ENCODE measurements at places on chromosomes 11 and 22. TPM values are rescaled to one million over a fixed set of nuclear protein-coding genes. Genes with fewer than 3 reads are reported as not detected.

POGLUT3 gene
- total RNA-seq: 9.6 TPM

BTG4 gene
- not detected for total RNA-seq

SMIM35 gene
- total RNA-seq: not detected

DNA sequence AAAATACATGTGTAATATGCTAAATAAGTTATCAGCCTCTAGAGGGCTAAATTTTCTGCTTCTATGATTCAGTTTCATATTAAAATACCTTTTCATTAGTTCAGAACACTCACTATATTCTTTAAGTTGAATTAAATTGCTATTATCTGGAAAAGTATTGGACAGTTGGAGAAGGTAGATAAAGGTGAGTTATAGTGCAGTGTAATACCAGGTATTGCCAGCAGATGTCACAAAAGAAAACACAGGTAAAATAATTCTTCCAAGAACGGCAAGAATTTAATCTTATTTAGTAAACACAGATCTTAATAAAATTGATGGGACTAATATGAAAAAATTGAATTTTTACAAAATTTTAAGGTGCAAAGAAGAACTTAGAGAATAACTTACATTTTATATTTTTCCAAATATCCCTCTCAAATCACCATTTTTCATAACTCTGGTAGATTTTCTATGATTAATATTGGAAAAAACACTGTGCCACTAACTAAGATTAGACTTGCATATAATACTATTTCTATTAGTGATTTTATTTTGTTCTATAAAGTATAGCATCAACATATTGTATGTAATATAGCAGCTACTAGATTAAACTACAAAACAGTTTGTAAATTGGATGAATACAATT is 1.7 kb upstream of the LRRC4C start:
- ATAC-seq: no peak

GRCh38 chr22:30010789-30011405 is 69.4 kb upstream of the HORMAD2 start:
- no peak for ATAC-seq

GRCh38 chr22:39935612-39936011 is 24.6 kb upstream of the TMA7B start:
- ATAC-seq: no peak

DNA sequence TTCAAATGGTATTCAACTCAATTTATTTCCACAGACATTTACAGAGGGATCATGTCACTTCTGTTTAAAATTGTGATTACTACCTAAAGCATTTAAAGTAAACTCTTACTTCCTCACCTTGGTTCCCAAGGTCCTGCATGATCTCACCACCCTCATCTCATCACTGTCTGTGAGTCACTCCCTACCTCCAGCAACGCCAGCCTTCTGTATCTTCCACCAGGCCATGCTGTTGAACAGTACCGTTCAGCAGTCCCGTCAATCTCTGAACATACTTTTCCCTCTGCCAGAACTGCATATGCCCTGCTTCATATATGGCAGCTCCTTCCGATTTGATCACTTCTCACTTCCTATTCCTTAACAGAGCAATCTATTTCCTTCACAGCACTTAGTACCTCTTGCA is 2.0 kb downstream of the FBXO3 start:
- ATAC-seq: peak; percentile 32

DNA sequence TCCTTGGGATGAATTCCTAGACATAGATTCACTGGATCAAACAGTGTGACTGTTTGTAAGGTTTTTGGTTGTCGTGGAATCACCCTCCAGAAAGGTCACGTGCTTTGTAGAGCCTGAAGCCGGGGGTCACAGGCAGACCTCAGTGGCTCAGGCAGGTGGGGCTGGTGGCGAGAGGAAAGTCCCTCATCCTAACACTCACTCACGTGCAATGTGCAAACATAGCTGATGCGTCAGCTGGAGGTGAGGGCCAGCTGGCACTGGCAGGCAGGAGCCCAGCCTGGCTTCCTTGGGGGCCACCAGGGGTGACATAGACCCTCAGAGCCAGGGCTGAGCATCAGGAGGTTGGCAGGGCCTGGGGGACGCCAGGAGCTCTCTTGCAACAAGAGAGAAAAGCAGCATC is 90.0 kb downstream of the ARHGAP8 start:
- ATAC-seq: no peak

DNA sequence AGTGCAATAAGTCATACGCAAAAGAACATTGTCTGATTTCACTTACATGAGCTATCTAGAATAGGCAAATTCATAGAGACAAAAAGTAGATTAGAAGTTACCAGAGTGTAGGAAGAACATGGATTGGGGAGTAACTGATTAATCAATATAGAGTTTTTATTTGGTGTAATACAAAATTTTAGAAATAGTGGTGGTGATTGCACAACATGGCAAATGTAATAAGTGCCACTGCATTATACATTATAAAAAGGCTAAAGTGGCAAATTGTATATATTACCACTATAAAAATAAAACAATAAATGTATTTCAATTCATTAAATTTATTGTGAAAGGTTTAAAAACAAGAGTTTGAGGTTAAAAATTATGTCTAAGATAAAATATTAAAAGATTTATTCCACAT is 8.7 kb upstream of the OR51B4 start:
- ATAC-seq: no peak

DNA sequence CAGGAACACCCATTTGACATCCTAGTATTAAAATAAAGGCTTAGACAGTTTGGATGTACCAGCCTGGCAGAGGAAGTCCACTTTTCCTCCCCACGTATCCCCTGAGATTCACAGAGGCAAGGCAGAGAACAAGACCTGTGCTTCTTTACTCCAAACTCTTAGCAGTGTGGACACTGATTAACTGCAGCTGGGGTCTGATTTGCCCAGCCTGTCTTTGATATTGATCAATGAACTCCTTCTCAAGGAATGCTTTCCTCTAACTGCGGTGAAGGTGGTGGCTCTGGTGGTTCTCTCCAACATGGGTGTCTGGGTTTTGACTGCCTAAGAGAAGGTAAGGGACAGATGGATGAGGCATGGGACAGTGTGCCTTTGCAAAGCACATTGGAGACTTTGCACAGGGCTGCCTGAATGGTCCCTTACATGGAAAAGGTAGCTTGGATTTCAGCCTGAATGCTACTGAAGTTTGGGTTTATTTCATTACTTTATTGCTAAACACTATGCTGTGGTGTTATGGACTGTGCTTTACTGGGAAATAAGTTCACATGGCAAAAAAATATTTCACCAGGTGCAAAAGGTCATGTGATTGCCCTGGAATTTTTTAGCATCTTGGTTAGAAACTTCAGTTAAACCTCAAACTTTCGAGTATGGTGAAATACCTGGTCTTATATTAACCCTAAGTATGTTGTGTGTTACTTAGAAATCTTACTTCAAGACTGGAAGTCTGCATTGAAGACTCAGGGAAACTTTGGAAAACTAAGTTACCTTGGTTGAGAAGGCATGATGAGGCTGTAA is 1.8 kb downstream of the GAS2 start:
- ATAC-seq: no peak

- no peak for ATAC-seq
Measured at GRCh38 chr11:35043936-35044335, 95.0 kb upstream of the CD44 start.

Data from activated T-helper 17 cell treated with anti-CD3 and anti-CD28 coated beads, Interleukin-2, amount 50 U/mL, for 72 hours (primary cell).